Adipose tissue (tissue), 3 donors: ENCODE measurements at places on chromosomes 3 and 15. TPM values are rescaled to one million over a fixed set of nuclear protein-coding genes. Genes with fewer than 3 reads are reported as not detected.

EBLN2 gene
- polyA plus RNA-seq = 0.66 TPM

FANCD2OS gene
- polyA plus RNA-seq = not detected

ECE2 gene
- polyA plus RNA-seq = 5.5 TPM

NR2F2 gene
- 9.7 TPM for polyA plus RNA-seq
